ENCODE measurements at places on chromosomes 11 and 22. TPM values are rescaled to one million over a fixed set of nuclear protein-coding genes. Genes with fewer than 3 reads are reported as not detected.

DNA sequence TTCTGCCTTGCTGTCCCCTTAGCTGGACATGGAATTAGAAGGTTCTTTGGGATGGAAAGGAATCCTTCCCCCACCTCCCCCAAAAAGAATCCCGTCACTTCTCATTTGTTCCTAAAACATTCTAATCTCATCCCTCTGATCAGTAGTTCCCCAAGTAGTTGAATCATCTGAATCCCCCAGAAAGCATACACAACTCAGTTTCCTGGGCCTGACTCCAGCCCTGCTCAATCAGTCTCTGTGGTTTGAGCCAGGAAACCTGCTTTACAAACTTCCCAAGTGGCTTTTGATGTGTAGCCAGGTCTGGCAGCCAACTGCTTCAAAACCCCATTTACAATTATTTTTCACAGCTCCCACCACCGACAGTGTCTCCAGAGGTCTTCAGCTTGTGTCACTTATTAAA lies 20.2 kb downstream of the C22orf31 start:
- peak; percentile 69 for DNase-seq

GRCh38 chr22:29477723-29478318 lies 2.2 kb upstream of the NEFH start:
- DNase-seq, result no peak

CD3G gene
- not detected for total RNA-seq

HORMAD2 gene
- total RNA-seq, result not detected

TSPAN32 gene
- total RNA-seq, result not detected

- DNase-seq, result no peak
These were observed 21.1 kb downstream of the PHF21B start for GRCh38 chr22:44988671-44989070.

DNA sequence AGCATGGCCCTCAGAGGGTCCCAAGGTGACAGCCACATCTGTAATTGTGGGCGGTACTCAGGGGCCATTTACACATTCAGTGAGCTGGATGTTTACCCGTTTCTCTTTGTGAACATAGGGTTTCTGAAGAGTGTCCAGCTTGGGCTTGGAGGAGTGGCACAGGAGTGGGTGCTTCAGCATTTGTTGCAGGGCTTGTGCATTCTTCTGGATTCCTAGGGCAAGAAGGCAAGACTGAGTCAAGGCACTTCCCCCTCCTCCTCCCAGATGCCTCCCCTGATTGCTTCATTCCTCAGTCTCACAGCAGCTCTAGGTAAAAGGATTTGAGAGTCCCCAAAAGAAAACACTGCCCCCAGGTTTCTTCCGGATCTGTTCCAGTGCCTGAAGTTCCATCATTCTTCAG lies 95.4 kb downstream of the RNF169 start:
- no peak for DNase-seq

GAL gene
- 0.74 TPM for total RNA-seq

DNA sequence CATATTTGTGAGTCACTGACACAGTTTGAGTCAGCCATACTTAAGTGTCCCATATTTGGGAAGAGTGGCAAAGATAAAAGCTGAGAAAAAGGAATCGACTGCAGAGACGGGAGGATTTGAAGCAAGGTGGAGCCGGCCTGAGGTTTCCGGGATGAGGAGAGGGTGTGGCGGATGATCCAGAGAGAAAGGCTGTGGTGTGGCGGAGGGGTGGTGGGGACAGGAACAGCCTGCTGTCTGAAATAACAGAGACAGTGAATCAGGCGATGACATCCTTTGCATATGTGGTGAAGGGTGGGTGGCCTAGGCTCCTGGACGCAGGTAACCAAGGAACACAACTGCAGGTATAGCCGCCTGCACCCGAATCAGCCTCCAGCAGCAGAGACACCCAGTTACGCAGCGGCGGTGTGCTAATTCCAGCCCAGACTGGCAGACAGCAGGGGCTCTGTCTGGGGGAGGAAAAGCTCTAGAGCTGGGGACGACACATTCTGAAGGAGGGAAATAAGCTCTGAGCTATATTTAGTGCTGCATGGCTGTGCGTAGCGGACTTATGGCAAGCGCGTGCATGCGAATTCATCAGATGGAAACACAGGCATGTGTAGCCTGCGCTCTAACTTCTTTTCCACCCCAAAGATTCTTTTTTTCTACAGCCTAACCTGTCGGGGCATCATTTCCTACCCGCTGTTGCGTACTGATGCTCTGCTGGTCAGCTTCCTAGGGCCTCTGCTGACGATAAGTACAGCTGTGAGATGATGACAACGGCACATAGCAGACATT lies 62.7 kb upstream of the BARX2 start:
- no peak for DNase-seq

APOA5 gene
- not detected for total RNA-seq

SLC25A17 gene
- 29.0 TPM for total RNA-seq

- no peak for DNase-seq
These were observed 56.8 kb upstream of the B3GAT1 start for GRCh38 chr11:134468796-134469195.
